ENCODE measurements at places on chromosomes 11 and 22.

GRCh38 chr11:129374081-129374992 lies 1.3 kb upstream of the BARX2 start:
- no peak for DNase-seq

GRCh38 chr11:65868076-65868667 lies 4.4 kb downstream of the EFEMP2 start:
- DNase-seq: no peak

DNA sequence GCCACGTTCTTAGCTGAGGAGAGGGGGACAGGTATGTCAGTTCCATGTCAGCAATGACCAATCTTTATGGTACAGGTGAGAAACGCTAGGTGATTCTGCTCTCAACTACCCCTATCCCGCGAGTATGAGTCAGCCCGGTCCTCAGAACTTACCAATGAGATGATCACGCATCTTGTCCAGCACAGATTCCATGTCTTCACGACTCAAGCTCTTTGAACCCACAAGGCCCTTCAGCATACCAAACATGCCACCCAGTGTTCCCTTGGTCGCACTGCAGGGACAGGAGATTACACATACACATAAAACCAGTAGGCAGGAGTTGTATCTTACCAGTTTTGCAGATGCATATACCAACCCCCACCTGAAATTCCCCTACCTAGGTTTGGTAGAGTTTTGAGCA lies 2.9 kb downstream of the SRPRA start:
- peak; percentile 11 for DNase-seq

DNA sequence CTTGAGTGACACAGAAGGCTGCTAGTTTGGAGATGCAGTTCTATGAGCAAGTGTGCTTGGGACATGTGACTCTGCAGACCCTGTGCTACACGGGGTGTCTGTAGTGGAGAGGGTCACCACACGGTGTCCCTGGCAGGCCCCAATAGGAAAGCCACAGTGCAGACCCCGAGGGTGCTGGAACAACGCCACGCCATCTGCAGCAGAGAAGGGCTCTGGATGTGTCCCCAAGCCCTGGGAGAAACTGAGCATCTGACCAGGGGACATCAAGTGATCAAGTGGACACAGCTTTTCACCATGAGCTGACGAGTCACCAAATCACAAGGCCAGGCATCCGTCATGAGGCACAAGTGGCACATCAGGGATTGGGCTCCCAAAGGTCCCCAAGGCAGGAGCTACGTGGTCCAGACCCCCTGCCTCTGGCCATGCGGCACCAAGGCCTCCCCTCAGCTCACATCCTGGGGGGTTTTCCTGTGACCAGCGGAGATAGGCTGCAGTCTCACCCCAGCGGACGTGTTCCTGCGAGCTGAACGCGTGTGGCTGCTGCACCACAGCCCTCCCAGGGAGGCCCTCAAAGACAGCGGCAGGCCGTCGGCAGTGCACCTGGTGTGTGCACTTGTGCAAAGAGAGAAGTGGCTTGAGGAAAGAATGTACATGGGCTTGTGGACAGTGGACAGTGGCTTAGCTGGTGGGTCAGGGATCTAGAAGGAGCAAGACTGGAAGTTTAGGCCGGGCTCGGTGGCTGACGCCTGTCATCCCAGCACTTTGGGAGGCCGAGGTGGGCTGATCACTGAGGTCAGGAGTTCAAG lies 96.7 kb downstream of the RPS6KA4 start:
- no peak for DNase-seq

GRCh38 chr11:125272821-125273220 lies 108.3 kb downstream of the PKNOX2 start:
- DNase-seq: no peak

- DNase-seq: no peak
Measured at GRCh38 chr11:86442827-86443226, 68.1 kb downstream of the CCDC81 start.

- DNase-seq: no peak
Measured at GRCh38 chr11:96412761-96413381, 23.1 kb downstream of the JRKL start.

DNA sequence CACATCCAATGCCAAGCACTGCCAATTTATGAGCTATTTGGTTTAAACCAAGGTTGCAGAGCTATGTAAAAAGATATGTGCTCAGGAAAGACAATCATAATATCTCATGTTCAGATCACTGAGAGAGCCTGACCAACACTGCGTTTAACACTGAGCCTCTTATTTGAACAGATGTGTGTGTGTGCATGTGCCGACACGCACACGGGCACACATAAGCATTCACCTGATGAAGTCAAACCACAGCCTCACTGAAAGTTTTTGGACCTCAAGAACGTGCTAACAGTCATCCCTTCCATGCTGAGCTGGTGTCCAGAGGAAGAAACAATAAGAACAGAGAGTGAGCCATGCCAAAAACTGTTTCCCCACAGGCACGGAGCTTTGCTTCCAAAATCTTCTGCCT lies 23.4 kb downstream of the HPS4 start:
- DNase-seq: no peak

DNA sequence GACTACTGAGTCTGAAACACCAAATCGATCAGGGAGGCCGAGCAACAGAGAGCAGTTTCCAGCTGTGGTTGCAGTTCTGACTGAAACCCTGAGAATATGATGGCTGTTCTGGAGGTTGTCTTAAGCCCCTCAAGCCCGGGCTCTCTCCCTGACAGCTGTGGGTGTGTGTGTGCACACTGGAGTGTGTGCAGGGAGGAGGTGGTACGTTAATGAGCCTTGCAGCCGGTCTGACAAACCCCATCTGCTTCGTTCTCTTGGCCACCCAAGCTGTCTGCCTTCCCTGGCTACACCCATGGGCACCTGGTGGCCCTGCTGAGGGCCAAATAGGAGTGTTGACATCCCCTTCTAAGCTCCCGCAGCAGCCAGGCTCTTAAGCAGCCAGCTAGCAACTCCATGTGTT lies 189.8 kb downstream of the KIRREL3 start:
- no peak for DNase-seq

DNA sequence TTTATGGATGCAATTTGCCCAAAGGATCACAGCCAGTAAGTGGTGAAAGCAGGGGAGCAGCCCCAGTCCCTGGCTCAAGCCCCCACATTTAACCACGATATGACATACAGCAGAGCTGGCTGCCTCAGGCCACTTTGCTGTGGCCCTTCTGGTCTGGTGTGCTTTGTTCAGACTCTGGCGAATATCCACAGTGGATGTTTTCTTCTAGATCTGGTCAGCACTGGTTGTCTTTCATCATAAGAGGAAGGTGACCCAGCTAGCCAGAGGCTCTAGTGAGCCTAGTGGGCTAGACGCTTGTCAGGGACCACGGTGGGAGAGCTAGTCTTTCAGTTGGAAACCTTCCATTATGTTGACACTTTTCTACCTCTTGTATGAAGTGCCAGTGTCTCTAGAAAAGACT lies 42.5 kb downstream of the DGCR2 start:
- no peak for DNase-seq

- no peak for DNase-seq
Measured at GRCh38 chr11:9718147-9718546, 54.3 kb downstream of the SWAP70 start.

DNA sequence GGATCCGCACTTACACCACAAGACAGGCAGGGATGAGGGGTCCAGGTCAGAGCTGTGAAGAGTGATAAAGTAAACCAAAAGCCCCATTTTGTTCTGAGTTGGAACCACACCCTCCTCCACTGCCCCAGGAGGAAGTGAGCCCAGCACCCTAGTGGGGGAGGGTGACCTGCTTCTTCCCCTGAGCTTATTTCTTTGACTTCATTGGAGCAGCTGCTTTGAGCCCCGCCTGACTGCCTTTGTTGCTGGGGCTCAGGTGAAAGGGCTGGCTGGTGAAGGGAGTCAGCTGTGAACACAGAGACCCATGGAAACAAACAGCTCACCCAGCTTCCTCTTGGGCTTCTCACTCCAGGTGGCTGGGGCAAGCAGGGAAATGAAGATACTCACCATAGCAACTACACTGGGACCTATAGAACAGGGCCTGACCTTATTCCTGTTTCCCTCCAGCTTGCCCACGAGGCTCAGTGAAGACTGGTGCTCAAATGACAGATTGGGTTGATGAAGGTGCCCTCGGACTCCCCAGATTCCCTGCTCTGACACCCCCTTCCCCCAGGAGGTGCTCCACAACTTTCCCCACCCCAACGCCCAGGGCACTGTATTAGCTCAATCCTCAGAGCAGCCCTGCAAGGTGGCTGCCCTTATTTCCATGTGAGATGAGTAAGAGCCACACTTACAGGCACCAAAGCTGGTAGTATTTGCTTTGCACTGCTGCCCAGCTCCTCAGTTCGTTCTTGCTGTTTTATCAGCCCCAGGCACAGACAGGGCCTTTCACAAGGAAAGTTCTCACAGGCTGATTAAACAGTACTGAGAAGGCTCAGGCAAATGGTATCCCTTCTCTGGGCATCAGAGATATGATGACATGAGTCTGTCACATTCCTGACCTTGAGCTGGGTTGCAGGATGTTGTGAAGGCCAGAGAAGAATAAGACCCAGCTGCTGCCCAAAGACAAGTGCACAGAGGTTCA lies 2.4 kb downstream of the UCP2 start:
- DNase-seq: peak; percentile 26

DNA sequence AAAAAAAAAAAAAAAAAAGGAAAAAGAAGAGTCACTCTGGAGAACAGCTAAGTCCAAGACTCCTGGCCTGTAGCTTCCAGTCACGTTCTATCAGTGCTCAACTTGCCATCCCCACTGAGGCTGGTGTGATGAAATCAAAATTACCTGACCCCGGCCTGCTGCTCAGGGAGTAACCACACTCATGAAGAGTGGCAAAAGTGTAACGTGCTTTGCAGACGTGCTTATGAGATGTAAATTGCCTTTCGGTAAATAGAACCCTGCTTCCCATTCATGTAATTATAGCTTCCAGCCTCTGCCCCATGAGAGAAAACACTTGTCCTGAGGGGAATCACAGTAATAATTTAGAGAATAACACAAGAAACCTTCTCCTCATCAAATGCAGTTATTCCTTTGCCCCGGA lies 28.2 kb upstream of the CHKA start:
- DNase-seq: no peak

DNA sequence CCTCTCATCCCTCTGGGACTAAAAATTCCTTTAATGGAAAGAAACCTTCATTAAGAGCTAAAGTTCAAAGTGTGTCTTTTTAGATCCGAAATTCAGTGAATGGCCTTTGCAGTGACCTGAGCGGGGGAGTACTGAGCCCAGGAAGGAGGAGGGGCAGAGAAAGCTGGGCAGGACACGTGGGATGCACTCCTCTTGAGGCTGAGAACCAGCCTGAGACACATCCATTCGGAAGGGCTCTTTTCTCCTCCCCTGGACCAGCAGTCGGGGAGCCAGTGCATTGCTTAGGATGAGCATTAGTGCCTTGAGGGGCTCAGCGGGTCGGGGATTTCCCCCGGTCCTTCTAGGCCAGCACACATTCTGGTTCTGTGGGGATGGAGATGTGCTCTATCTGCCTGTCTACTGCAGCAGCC lies 258.9 kb upstream of the B3GAT1 start:
- DNase-seq: no peak

- no peak for DNase-seq
Measured at GRCh38 chr22:34105461-34106062, 185.3 kb upstream of the LARGE1 start.

- DNase-seq: no peak
Measured at GRCh38 chr22:22164541-22165272, 79.9 kb upstream of the VPREB1 start.

DNA sequence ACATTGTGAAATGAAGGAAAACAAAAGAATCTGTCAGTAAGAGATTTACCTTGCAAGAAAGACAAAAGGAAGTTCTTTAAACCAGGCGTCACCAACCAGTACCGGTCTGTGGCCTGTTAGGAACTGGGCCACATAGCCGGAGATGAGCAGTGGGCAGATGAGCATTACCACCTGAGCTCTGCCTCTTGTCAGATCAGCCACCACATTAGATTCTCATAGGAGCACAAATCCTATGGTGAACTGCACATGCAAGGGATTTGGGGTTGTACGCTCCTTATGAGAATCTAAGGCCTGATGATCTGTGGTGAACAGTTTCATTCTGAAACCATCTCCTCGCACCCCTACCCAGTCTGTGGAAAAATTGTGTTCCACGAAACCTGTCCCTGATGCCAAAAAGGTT lies 108.2 kb downstream of the CYP2R1 start:
- no peak for DNase-seq

DNA sequence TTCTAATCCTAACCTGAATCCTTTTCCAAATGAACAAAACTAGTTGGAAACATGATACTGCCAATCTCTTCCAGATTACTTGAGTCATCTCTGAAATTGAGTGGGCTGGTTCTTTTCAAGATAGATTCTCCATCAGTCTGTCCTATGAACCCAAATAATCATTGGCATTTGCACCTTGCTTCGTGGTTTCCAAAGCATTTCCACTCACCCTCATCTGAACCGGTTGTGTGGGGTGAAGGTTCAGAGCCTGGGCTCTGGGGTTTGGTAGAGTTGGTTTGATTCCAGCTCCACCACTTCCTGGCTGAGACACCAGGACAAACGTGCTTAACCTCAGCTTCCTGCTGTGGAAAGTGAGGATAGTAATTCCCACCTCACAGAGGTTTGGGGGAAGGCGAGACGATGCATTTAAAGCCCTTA lies 206.4 kb upstream of the E2F8 start:
- DNase-seq: peak; percentile 65

DNA sequence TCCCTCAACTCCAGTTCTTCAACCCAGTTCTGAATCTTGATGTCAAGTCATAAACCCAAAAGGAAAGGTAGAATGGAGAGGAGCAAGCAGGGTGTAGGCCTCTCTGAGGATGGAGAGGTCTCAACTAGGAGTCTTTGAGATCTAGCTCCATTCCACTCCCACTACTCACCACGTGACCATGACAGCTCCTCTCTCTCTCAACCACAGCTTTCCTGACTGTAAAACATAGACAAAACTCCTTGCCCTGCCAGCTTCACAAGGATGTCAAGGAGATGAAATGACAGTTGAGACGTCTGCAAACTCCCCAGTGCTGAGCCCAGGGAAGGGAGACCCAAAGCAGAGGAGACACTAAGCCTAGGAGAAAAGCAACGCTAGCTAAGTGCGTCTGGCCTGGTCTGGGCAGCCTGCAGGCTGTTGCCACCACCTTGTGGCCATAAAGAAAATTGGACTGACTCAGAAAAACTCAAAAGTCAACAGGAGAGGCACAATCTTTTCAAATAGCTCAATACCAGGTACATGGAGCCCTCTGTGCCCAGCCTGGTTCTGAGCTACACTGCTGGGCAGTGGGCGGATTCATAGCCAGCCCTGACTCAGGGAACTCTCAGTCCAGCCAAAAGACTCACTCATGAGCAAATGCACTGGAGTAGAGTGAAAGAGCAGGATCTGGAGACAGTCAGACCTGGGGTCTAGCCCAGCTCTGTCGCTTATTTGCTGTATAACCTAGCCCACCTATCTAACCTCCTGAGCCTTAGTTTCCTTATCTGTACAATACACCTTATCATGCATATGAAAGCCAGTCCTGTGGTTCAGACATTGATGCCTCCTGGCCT lies 3.4 kb downstream of the CLPB start:
- peak; percentile 57 for DNase-seq

Measured in EL (cell line).